ENCODE measurements at places on chromosomes 4 and X.

- no peak for DNase-seq
These were observed 50.7 kb downstream of the MXRA5 start for GRCh38 chrX:3295731-3296130.

- DNase-seq, result no peak
These were observed 166.6 kb downstream of the ZNF330 start for GRCh38 chr4:141387299-141387698.

DNA sequence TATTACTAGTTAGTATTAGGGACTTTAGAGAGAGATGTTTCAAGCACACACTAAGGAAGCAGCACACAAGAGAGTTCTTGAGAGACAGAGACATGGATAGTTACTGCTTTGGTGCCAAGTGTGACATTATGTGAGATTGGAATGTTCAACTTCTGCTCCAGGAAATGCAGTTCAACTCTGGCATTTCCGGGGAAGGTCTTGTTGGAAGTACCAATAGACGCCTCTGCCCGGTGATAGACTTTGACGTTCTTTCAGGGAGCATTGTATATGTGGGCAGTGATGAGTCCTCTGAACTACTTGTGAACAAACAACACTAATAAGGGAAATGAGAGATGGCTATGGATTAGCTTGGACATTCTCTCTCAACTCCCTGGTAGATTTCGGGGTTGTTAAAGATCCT, 638.1 kb upstream of the BOD1L1 start:
- DNase-seq, result no peak

- DNase-seq, result no peak
These were observed 76.3 kb upstream of the ARHGAP36 start for GRCh38 chrX:130981836-130982235.

- no peak for DNase-seq
These were observed 16.4 kb downstream of the PRKG2 start for GRCh38 chr4:81198609-81199008.

GRCh38 chr4:118224243-118224829, 128.5 kb downstream of the PRSS12 start:
- no peak for DNase-seq

DNA sequence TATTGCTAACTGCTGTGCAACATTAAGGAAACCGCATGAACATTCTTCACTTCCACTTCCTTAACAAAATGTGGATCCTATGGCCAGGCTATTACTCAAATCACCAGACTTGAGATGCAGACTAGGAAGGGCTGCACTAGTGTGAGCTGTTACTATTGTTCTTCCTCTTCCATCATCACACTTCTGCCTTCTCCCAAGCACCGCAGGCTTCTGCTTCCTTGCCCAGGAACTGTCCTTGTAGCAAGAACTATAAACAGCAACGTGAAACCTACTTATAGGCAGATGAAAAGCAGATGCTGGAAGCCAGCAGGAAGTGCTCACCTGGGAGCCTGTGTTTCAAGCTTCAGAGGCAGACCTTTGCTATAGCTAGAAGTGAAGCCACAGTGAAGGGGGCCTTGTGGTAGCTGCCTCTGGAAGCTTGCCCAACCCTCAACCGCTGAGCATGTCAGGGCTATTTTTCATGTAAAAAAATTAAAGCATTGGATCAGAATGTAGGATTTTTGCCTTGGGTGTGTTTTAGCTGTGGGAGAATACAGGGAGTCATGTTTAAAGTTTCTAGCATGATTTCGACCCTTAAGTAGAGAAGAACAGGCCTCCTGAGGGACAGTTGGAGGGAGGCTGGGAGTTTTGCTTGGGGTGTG, 43.9 kb downstream of the CLNK start:
- DNase-seq, result no peak

GRCh38 chrX:3271183-3271833, 75.1 kb downstream of the MXRA5 start:
- no peak for DNase-seq

GRCh38 chr4:98996056-98996764, 689 bp downstream of the METAP1 start:
- no peak for DNase-seq

DNA sequence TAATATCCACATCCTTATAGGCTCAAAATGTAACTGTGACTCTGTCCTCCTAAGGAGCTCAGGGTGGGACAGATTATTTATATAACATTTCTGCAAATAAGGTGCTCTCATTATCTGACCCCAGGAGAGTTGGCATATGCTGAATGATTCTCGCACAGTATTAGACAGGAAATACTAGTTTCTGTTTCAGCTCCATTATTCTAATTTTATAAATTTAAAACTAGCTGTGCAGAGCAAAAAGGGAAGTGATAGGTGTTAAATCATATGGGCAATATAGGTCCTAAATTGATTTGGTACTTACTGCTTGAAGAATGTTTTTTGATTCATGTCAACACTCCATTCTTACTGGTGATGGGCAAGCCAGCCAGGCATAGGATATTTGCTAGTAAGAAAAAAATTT, 141.5 kb downstream of the GLRA2 start:
- no peak for DNase-seq

DNA sequence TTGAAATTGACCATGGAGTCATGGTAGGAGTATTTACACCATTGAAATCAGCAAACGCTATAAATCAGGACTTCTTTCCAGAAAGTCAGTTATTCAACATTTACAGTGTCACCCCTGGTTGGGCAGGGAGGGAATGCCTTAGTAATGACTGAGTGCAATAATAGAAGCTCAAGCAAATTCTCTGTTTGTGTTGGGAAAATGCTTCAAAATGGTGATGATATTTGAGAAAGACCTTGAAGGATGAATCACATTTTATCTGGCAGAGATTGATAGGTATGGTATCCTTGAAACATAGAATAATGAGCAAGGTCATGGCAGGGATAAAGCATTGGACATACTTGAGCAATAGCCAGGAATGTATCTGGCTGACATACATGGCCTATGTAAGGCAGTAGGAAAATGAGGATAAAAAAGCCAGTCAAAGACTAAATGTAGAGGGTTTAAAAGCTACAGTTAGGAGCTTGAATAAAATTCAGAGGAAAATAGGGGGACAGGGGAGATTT, 248.7 kb downstream of the FMR1NB start:
- DNase-seq, result no peak

Data from cardiac septum (tissue), 1 donor.